ENCODE measurements at places on chromosomes 7 and 10. TPM values are rescaled to one million over a fixed set of nuclear protein-coding genes. Genes with fewer than 3 reads are reported as not detected.

- H3K27me3 ChIP-seq: no peaks in the 10 kb centered on the region
- peaks cover 3% of the 10 kb centered on the region for H3K4me1 ChIP-seq
- H3K27ac ChIP-seq: no peak overlapping the region
- H3K4me3 ChIP-seq: no peak overlapping the region
These were observed 59.8 kb upstream of the MSRB2 start for GRCh38 chr10:23035569-23035968.

DNA sequence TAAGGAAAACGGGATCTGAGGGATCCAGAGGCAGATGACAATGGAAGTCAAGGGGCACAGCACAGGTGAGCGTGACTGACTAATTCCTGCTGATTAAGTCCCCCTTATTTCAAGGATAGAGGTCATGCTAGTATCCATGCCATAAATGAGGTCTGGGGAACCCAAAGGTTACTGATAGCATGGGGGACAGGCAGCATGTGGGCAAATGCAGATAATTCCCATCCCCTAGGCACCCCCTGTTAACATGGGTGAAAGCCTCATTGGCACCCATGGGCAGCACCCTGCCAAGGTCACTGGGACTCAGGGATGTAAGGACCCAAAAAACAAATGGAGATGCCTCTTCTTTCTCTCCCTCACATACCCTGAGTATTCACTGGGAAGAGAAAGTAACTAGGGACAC, 139.7 kb downstream of the WDR11 start:
- H3K4me3 ChIP-seq: no peak overlapping the region
- H3K27me3 ChIP-seq: no peaks in the 10 kb centered on the region
- no peaks in the 10 kb centered on the region for H3K4me1 ChIP-seq
- no peak overlapping the region for H3K27ac ChIP-seq
- DNase-seq: no peak
- no peaks in the 10 kb centered on the region for H3K36me3 ChIP-seq

DNA sequence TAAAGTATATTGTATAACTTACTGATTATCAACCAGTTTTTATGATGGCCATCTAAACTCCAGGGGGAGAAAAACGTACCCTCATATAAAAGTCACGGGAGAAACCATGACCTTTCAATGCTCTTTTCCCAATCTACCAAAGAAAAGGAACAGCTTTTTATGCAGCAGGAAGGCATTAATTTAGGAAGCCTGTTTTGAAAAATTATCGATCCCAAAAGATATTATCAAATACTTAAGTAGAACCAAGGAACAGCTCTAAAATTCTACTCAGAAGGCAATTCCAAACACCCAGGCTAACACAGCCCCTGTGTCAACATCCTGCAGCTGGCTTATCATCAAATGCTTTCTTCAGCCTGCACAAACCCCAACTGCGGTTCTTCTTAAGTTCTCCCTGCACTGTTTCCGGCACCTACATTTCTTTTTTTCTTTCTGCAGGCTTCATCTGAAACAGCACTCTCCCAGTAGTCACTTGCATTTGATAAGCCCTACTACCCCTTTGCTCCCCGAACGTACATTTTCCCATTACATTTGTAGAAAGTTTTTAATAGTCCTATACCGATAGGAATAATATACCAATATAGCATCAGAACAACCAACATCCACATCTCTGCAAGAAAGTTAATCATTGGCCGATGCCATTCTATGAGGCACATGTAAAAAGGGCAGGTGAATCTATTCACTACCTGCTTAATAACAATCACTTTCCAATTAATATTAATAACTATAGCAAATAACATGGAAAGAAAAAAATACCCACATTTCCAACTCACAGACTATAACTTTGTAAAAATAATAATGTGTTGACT, 47.9 kb downstream of the PIP4K2A start:
- no peak overlapping the region for H3K4me3 ChIP-seq
- H3K27me3 ChIP-seq: no peaks in the 10 kb centered on the region
- no peak overlapping the region for H3K27ac ChIP-seq
- no peak for DNase-seq
- peaks cover 11% of the 10 kb centered on the region for H3K4me1 ChIP-seq

- H3K27me3 ChIP-seq: peaks cover 48% of the 10 kb centered on the region
- no peak for DNase-seq
- H3K27ac ChIP-seq: no peak overlapping the region
- H3K4me1 ChIP-seq: no peaks in the 10 kb centered on the region
- no peaks in the 10 kb centered on the region for H3K36me3 ChIP-seq
These were observed 2.7 kb downstream of the MUC3A start for GRCh38 chr7:100951888-100952560.

HOXA4 gene
- total RNA-seq: 0.93 TPM
